ENCODE measurements at places on chromosomes 2 and 18. TPM values are rescaled to one million over a fixed set of nuclear protein-coding genes. Genes with fewer than 3 reads are reported as not detected.

The DOK6 gene
- not detected for total RNA-seq

The TXNDC2 gene
- total RNA-seq = not detected

The ZFP36L2 gene
- 301 TPM for total RNA-seq

The NT5C1B gene
- not detected for total RNA-seq

The CD8B gene
- 3.0 TPM for total RNA-seq

The PTPRM gene
- total RNA-seq = 3.4 TPM

The SIX3 gene
- total RNA-seq = not detected

The DPP10 gene
- total RNA-seq = not detected

The MARCHF7 gene
- total RNA-seq = 89.9 TPM

The EFHD1 gene
- total RNA-seq = 7.1 TPM

The ANO7 gene
- total RNA-seq = 0.77 TPM

The MEP1B gene
- not detected for total RNA-seq

The IL36B gene
- total RNA-seq = not detected

The TWIST2 gene
- not detected for total RNA-seq

The TLX2 gene
- 0.63 TPM for total RNA-seq

The FBXO48 gene
- 2.4 TPM for total RNA-seq

The GCKR gene
- not detected for total RNA-seq

The CTLA4 gene
- total RNA-seq = 19.1 TPM

The KCNS3 gene
- total RNA-seq = not detected

The BOLL gene
- total RNA-seq = not detected

The RAB12 gene
- total RNA-seq = 12.5 TPM

The RBM44 gene
- total RNA-seq = 1.1 TPM

The IL36RN gene
- total RNA-seq = not detected

The SLC4A5 gene
- total RNA-seq = 4.6 TPM

The CBLN2 gene
- total RNA-seq = not detected

The DES gene
- not detected for total RNA-seq

The CHRND gene
- not detected for total RNA-seq

The GREB1 gene
- 0.24 TPM for total RNA-seq

The CYP26B1 gene
- total RNA-seq = not detected

The GULP1 gene
- not detected for total RNA-seq

The GATA6 gene
- total RNA-seq = not detected

The SMYD1 gene
- not detected for total RNA-seq

The PKP4 gene
- total RNA-seq = 37.4 TPM

The DSG4 gene
- total RNA-seq = not detected

The DSG1 gene
- total RNA-seq = not detected

The HOXD4 gene
- not detected for total RNA-seq

The KIAA2012 gene
- total RNA-seq = not detected

The ZNF385B gene
- not detected for total RNA-seq

The C2orf66 gene
- total RNA-seq = 0.17 TPM

The CELF4 gene
- total RNA-seq = not detected

The KCNE4 gene
- not detected for total RNA-seq

The IL1R2 gene
- not detected for total RNA-seq

The MROH2A gene
- not detected for total RNA-seq

The PLCD4 gene
- 0.38 TPM for total RNA-seq

The RGPD4 gene
- total RNA-seq = not detected

The UNC80 gene
- total RNA-seq = not detected

The ANKRD30BL gene
- not detected for total RNA-seq

The LRP1B gene
- total RNA-seq = not detected

The TTC32 gene
- 36.6 TPM for total RNA-seq

The FAM237A gene
- not detected for total RNA-seq

The DNAJC5G gene
- total RNA-seq = not detected

The CNNM4 gene
- 6.8 TPM for total RNA-seq

The C2orf78 gene
- not detected for total RNA-seq

The GALNT5 gene
- total RNA-seq = not detected

The CIDEA gene
- total RNA-seq = not detected

The DLGAP1 gene
- 0.05 TPM for total RNA-seq

The LPIN2 gene
- 97.0 TPM for total RNA-seq

The ABCG5 gene
- not detected for total RNA-seq

The THSD7B gene
- not detected for total RNA-seq

Measured in activated naive CD4-positive, alpha-beta T cell treated with anti-CD3 and anti-CD28 coated beads, Interleukin-2, amount 10 ng/mL, durations not matched to agents 5 hours and 36 hours (primary cell).